ENCODE measurements at places on chromosomes 11 and 22.
A peak's percentile ranks its signal among the peaks of the same experiment; 100 is the strongest.

GRCh38 chr22:27711756-27712155 is 89.8 kb downstream of the MN1 start:
- no peak for DNase-seq

GRCh38 chr11:117671370-117671769 is 125.6 kb downstream of the DSCAML1 start:
- no peak for DNase-seq

GRCh38 chr11:62033191-62034035 is 66.0 kb upstream of the FTH1 start:
- DNase-seq, result peak; percentile 20

DNA sequence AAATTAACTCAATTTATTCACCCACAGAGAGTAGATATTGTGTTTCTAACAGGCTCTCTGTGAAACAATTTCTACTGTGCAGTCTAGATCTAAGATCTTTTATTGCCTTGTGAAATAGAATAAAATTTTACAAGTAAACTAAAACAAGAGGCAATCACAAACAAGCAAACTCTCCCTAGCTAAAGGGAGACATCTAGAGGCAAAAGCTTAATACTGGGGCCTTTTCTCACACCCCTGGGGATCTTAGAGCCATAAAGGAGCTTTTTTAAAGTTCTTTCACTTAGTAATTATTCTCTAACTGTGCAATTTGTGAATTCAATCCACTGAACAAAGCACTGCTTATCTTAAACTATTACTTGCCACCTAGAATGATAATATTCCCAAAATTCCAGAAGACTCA is 19.7 kb downstream of the ALG9 start:
- no peak for DNase-seq

GRCh38 chr11:74311352-74311926 is at the start of gene P4HA3:
Gene P4HA3 (minus strand): TSS chr11:74311640. CDS start chr11:74311611, 29 bp downstream.
- no peak for DNase-seq

GRCh38 chr11:76910620-76911414 is 50.1 kb downstream of the ACER3 start:
- no peak for DNase-seq

DNA sequence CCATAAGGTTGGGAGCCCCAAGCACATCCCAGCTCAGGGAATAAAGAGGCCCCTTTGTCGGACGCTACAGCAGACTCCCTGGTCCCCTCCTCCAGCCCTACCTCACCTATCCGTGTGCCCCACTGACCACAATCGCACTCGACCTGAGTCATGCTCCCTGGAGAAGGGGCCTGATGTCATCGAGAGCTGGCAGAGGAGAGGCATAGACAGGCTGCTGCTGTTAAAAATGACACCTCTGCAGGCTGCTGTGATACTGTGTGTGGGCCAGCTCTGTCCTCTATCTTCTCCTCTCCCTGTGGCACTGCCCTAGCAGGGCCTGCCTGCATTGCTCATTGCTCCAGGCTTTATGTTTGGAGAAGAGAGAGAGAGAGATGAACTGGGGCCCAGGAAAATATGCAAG is 123.4 kb upstream of the SYT13 start:
- DNase-seq, result no peak

DNA sequence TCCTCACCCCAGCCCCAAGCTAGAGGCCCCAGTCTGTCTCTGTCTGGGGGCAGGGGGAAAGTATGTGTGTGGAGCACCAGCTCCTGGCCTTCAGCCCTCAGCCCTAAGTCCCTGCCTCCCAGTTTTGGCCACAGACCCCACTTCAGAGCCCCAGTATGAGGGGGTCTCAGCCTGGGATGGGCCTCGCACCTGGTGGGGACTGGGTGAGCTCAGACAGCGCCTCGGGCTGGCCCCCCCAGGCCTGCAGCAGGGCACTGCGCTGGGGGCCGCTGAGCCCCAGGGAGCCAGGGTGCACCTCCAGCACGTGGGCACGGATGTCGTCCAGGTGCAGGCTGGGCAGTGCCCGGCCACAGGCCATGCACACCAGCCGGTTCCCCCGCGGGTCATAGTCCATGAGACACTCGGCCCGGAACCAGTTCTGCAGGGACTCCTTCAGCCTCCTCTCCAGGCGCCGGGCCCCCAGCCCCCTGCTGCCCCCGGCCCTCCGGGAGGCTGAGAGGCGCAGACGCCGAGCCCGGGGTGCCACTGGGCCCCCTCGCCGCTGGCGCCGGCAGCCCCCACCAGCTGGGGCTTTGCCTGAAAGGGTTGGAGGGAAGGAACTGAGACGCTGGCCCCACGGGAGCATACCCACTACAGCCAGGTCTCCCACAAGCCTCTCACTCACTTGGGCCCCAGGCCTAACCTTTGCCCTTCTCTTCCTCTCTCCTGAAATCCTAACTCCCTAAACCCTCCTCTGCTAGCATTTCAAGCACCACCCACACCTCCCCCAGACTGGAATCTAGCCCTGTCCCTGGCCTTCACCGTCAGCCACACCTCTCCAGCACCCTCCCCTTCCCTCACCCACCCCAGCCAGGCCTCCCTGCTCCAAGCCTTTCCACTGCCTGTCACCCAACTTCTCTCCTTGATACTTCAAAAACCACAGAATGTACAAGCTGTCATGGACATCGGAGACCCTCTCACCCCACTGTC is 3.6 kb downstream of the ZFTA start:
- no peak for DNase-seq

- DNase-seq, result no peak
Measured at GRCh38 chr11:117823946-117824420, 561 bp downstream of the FXYD2 start.

DNA sequence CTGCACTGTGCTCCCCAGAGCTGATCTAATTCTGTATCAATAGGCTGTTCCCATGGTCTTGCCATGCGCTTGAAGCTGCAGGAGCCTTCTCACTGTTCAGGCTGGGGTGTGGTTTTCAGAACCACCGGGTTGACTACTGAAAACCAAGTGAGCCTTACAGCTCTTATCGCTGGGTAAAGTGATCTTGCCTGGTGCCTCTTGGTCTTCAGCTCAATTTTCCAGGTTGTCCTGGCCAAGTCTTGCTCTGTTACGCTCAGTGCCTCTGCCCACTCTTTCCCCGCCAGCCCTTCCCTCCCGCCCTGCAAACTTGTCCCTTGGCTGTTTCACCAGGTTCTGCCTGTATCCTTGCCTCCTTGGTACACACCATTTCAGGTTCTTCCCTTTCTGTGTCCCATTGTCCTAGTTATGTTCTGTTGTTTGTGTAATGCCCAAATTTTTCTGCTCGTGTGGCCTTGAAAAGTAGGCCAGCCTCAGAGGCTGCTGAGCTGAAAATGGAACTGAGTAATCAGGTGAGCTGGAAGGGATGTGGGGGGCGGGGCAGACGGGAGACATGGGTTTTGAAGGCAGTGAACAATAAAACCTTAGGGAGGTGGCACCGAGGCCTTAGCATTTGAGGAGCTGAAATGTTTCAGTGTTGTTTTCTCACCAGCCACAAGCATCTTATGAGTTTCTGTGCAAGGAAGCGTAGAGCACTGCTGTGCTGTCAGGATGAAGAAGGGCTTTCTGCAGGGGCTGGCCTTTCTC is 11.2 kb downstream of the PEX26 start:
- DNase-seq, result no peak

DNA sequence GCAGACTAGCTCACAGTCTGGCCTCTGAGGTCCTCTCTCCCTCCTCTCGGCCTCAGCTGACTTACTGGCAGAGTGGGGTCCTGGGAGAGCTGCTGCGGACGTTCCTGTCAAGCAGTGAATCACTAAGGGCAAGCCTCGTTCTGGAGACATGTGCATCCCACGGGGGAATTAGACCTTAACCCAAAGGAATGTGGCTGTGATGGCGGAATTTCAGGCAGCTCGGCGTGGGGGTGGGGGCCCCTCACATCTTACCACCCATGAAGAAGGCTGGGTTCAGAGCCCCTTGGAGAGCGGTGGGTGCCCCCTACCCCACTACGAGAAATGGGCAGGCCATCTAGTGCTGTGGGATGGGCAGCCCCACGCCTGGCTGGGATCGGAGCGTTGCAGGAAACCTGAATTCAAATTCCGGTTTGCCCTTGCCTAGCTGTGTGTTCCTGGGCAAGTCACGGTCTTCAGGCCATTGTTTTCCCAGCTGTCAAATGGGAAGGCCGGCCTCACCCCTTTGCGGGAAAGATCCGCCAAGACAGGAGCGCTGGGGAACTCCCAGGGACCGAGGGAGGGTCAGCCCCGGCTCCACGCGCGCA is 554 bp downstream of the LRRC32 start:
- no peak for DNase-seq

DNA sequence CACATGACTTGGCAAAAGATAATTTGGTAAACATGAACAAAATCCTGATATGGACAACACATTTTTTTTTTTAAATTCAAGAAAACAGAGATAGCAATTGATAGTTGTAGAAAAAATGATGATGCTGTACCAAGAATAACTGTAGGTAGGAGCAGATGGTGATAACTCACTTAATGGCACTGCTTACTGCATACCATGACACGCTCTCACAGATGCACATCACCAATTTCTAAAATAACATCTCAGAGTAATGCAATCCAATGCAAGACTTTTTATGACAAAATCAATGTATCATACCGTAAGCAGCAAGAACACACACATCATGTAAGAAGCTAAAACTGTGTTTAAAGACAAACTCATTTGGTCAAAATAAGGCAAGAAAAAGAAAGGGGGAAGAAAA is 96.2 kb downstream of the LARGE2 start:
- no peak for DNase-seq

- DNase-seq, result no peak
Measured at GRCh38 chr22:49326558-49326957, 501.1 kb downstream of the BRD1 start.

- no peak for DNase-seq
Measured at GRCh38 chr11:13728076-13728475, 59.6 kb downstream of the FAR1 start.

DNA sequence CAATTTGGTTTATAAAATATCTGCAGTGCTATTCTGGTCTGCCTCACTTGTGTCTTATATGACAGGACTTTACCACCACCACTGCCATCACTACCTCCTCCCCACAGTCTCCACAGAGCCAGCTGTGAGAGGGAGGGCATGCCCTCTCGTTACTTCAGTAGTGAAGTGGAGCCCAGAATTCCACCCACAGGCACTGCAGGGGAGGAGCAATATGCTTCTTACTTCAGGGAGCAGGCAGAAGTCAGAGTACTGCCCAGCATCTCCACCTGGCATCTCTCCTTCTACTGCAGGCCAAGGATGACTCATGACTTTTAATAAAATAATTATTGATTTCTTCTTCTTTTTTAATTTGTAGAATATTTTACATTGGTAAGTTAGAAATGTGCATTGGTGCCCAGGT is 255.5 kb downstream of the DYNC2H1 start:
- no peak for DNase-seq

DNA sequence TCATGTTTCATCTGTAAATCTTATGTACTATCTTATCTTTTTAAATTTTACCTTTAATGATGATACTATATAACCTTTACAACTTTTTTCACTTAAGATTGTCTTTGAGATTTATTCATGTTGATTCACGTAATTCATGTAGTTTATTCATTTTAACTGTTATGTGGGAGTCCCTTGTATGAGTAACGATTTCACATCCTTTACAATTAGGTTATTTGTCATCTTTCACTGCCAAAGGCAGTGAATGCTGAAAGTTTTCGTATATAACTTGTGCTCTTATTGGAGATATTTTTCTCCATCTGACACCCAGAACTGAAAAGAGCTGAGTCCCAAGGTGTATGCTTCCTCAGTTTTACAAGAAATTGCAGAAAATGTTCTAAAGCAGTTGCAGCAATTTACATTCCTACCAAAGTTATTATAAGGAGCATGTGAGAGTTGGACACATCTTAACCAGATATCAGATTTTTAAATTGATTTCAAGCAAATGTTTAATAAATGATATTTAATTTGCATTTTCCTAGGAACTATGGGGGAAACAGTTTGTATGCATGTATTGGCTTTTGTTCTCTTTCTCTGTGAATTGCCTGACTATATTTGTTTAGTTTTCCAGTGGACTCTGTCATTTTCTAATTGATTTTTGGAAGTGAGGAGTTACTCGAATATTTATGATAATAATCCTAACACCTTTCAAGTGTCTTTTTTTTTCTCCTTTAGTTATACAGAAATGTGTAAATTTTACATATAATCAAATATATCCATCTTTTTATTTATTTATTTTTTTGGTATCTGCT is 6.4 kb downstream of the ARL14EP start:
- DNase-seq, result no peak

DNA sequence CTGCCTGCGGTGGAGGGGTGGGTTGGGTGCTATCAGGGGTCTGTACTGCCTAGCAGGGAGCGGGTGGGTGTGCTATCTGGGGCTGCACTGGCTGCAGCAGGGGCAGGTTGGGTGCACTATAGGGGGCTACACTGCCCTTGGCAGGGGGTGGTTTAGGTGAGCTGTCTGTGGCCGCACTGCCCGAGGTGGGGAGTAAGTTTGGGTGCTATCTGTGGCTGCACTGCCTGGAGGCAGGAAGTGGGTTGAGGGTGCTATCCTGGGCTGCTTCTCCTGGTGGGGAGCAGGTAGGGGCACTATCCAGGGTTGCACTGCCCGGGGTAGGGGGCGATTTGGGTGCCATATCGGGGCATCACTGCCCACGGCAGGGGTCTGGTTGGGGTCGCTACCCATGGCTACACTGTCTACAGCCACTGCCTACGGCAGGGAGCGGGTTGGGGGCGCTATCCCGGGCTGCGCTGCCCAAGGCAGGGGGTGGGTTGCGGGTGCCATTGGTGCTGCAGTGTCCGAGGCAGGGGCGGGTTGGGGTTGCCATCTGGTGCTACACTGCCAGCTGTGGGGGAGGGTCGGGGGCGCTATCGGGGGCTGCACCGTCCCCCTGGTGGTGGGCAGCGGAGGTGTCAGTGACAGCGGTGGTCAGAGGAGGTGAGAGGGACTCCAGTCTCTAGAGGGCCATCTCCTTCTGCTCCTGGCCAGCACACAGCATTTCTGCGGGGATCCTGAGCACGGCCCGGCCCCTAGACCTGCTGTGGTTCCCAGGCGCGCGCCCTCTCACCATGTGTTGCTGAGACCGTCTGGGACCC is 1.3 kb upstream of the RFPL2 start:
- DNase-seq, result no peak

DNA sequence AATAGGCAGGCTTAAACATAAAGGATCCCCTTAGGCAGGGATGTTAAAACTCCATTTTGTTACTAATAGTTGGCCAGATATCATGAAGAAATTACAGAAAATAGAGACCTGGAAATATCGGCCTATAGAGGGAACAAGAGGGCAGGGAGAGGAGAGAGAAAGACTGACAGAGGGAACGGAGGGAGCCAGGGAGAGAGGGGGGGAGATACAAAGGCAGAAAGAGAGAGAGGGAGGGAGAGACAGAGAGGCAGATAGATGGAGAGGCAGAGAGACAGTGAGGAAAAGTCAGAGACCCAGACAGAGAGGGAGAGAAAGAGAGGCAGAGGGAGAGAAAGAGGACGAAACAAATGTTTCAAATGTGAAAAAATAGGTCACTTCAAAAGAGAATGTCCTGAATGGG is 53.5 kb downstream of the ZNF280B start:
- DNase-seq, result no peak

DNA sequence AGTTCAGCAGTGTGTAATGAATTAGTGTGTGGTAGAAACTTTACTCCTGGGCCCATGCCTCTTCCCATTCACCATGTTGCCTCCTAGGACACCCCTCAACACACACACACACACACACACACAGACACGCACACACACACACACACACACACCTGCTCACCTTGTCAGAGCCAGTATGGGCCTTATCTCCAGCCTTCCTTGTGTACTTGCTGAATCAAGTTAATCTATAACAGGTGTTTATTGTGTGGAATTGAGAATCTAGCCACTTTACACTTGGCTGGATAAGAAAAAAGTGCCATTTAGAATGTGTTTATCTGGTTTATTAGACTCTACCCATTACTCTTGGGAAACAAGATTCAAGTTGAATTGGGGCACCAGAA is 14.5 kb upstream of the ZDHHC13 start:
- no peak for DNase-seq

GRCh38 chr11:1199751-1200610 is 22.9 kb upstream of the MUC5B start:
- no peak for DNase-seq

GRCh38 chr11:106496677-106497076 is 419.2 kb downstream of the AASDHPPT start:
- DNase-seq, result no peak
